ENCODE measurements at places on chromosomes 1 and 21.

GRCh38 chr1:147717051-147717705 lies 43.2 kb downstream of the GJA5 start:
- no peak for DNase-seq

DNA sequence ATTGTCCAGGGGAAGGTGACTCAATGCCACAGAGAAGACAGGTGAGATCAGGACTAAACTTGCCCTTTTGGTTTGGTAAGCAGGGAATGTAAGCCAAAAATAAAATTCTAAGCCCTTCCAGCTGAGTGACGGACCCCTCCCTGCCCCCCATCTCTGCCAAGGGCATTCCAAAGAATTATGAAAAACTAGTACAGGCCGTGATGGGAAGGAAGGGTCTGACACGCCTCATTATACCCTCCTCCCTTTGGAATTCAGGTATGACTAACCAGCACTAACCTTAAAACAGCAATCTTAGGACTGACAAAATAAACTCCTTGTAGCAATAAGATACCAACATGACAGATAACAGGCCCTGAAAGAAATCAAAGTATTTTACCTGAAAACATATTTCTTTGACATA lies 99.6 kb downstream of the GABPA start:
- no peak for DNase-seq

DNA sequence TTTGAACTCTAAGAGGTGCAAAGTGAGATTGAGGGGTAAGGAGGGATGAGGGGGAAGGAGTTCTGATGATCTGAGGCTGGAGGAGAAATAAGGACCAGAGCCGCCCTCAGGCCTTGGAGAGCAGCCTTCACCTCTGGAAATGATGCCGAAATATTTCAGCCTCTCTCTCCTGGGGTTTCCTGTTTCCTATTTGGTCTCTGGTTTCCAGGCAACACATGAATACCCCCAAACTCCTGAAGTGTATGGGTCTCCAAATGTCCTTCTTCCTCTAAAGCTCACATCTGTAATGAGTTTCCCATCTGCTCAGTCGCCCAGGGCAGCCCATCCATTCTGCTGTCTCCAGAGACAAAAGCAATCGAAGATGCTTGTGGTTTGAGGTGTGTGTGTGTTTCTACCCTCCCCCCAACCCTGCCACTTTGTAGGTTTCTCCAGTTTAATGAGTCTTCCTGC lies 52.0 kb upstream of the FAM20B start:
- DNase-seq: no peak

GRCh38 chr1:22491995-22492715 lies 40.5 kb downstream of the ZBTB40 start:
- no peak for DNase-seq

DNA sequence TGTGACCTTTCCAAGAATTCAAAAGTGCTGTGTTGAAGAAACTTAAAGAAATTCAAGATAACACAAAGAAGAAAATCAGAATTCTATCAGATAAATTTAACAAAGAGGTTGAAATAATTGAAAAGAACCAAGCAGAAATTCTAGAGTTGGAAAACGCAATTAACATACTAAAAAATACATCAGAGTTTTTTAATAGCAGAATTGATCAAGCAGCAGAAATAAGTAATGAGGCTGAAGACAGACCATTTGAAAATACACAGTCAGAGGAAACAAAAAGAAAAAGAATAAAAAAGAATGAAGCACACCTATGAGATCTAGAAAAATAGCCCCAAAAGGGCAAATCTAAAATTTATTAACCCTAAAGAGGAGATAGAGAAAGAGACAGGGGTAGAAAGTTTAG lies 218.1 kb upstream of the KAZN start:
- no peak for DNase-seq

- no peak for DNase-seq
These were observed 351.1 kb downstream of the CAMTA1 start for GRCh38 chr1:7136166-7136953.

DNA sequence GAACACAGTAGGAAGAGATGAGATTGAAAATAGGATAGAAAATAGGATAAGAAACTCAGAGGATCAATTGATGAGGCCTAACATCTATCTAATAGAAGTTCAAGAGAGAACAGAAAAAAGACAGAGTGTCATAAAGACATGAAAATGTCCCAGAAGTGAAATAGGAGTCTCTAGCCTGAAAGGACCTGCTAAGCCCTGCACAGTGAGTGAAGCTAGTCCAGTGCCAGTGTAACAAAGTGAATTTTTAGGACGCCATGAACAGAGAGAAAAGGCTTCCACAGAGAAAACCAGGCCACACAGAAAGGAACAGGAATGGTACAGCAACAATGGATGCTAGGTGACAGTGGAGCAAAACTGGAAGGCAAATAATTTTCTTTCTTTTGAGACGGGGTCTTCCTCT lies 20.3 kb upstream of the LSS start:
- no peak for DNase-seq

DNA sequence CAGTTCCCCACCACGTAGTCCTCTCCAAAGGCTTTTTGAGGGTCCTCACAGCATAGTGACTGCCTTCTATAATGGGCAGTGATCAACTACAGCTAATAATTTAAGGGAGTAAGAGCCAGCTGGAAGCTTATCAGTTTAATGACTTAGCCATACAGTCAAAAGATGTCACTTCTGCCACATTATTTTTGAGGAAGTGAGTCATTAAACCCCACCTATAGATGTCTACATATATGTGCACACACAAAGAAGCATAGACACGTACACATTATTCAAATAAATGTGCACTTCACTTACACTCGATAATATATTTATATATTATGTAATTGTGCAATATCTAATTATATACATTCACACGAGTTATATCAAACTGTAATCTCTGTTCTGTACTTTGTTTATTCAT lies 1704.7 kb downstream of the KCNT2 start:
- DNase-seq: no peak

DNA sequence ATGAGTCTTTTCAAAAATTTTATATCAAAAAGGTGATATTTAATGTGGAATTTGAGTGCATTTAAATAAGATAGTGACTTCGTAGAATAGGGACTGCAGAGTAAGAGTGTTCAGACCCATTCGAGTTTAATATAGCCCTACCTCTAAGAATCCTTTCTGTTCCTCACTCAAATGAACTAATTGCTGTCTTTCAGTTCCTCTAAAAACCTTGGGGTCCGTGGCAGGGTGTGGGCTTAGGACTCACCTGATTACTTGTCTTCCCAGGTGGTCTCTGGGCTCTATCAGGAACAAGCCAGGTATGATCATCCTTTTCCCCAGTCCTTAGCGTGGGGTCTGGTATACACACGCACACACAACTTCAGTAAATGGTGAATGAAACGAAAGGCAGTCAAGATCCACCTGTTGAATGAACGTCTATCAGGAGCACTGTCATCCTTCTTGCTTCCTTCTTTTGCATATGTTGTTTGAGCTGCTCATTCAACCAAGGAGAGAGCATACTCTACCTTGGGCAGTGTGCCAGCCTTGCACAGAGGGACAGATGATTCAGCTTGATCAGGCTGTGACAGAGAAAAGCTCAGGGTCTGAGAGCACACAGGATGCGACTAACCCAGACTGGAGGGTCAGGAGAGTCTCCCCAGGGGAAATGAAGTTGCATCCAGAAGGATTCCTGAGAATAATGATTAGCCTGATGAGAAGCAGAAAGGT lies 1.2 kb upstream of the RNF11 start:
- DNase-seq: no peak

GRCh38 chr1:178451529-178451928 lies 45.2 kb downstream of the CLEC20A start:
- DNase-seq: no peak

GRCh38 chr1:203362720-203363025 lies 11.8 kb upstream of the FMOD start:
- no peak for DNase-seq

- no peak for DNase-seq
These were observed 246.3 kb downstream of the HHIPL2 start for GRCh38 chr1:222301652-222302051.

DNA sequence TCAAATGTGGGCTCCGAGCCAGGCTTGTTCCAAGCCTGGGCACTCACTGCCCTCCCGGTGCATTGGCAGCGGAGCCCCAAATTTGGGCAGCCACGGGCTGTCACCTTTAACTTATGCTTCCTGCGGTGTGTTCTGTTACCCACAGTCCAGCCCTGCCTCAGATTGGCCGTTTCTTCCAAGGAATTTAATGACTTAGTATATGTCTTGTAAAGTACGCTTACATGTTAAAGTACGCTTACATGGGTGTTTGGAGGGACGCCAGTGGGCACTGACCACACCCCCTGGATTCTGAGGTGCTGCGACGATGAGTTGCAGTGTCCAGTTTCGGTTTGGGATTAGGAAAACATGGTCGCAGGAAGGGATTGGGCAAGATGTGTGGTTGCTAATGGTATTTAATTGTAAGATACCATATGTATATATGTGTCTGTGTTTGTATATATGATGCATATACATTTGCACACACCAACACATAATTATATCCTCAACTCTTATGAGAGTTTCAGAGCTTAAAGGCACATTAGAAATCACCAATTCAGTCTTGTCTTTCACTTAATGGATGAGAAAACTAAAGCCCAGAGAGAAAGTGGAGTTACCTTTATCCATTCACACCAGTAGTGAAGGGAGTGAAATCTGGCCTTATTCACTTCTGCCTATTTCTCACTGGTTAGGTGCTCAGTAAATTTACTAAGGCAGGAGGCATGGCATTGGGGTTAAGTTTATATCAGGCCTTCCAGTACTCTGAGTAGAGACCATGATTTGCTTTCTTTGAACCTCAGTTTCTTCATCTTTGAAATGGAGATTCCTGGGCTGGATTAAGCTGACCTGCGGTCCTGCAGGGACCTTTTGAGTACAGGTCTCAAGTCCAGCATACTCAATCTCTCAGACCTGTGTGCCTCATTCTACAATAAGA lies 1.0 kb downstream of the SMYD2 start:
- no peak for DNase-seq

GRCh38 chr1:169588112-169588511 lies 1.8 kb upstream of the F5 start:
- no peak for DNase-seq

- no peak for DNase-seq
These were observed 166.5 kb downstream of the RRAGC start for GRCh38 chr1:38693031-38693430.

DNA sequence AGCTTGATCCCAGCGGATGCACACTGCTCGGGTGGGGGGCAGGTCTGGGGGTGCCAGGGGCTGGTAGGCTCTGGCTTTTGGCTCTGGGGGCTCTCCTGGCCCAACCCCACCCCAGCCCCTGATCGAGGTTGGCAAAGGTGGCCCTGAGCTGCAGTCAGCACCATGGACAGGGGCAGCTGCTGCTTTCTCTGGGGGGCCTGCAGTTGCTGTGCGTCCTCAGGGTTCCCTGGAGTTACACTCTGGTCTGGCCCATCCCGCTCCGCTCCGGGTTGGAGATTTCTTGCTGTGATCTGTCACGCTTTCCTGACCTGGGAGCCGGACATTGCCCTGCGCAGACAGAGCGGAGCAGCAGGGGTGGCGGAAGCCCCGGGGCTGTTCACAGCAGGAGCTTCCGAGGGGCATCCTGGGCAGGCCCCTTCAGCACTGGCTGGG lies 8.0 kb upstream of the PLCH2 start:
- no peak for DNase-seq

DNA sequence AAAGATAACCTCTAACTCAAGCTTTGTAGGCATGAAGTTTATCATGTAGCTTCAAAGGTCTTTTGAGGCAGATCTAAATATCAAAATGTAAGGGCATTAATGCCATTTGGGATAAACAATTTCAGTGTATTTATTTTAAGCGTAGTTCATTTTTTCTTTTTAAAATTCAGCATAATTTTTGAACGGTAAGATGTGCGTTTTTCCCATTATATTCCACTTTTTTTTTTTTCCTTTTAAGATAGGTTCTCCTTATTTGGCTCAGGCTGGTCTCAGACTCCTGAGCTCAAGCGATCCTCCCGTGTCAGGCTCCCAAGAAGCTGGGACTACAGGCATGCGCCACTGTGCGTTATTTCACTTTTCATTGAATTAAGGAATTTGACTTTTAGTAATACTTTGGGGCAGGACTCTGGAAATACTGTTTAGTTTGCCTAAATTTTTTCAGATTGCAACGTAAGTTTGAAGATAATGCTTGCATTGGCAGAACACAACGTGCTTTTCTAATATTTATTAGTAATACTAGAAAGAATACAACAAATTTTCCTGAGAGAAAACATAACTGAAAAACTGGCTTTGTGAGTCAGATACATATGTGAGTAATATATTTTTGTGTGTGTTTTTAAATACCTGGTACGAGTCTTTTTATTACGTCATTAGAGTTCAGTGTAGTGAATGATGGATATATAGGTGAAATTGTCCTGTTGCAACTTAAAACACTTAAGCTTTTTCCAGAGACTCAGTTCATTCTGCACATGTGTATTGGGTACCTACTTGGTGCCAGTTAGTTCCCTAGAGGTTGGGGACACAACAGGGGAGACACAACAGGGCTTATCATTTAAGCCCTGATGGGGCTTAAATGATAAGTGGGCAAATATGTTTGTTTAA lies 2.2 kb downstream of the RALGPS2 start:
- no peak for DNase-seq

- no peak for DNase-seq
These were observed 170.0 kb downstream of the LTN1 start for GRCh38 chr21:28822486-28823335.

DNA sequence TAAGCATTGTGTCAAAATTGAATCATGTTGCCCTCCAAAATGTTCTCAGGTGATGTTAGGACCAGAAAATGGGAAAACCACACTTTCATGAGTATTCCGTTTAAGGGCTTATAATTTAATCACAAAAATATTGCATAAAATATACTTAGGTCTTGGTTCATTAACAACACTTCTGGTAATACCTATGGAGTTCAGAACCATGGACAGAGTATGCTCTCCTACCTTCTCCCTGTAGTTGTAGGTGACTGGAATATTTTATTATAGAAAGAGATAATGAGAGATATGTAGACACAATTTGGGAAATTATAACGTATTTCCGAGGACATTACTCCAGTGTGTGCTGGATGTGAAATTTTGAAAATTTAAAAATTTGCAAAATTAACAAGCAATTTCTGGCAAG lies 232.5 kb downstream of the NCAM2 start:
- DNase-seq: no peak

DNA sequence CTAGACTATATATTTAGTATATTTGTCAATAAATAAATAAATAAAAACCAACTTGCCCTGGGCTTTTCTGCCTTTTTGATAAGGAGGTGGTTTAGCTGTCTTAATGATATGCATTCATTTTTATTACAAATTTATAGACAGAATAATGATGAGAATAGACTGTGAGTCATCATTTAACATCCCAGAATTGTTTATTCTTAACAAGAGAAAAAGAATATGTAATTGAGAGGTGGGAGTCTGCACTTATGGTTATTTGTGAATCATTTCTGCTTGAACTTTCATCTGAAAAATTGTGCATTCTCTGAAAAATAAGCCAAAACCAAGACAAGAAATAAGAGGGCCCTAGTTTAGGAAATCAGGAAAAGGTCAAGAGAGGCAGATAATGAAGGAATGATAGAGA lies 326.2 kb downstream of the COL11A1 start:
- DNase-seq: no peak

DNA sequence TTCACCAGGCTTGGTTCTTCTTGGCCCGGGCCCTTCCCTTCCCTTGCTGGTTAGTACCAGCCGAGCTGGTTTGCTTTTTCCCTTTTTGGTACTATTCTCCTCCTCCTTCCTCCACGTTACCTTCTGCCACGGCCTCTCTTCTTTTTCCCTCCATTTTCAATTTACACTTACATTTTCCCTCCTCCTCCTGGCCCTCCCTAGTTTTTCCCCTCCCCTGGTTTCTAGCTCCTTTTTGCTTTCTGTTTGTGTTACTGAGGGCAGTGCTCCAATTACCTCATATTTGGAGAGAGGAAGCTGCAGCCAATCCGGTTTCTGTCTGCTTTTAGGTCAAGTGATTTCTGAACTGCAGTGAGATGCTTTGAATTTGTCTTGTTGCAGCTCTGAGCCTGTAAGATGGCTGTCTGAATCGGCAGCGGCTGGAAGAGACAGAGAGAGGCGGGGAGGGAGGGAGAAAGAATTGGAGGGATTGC lies 63.7 kb downstream of the MACF1 start:
- DNase-seq: no peak

Measured in stimulated activated naive CD4-positive, alpha-beta T cell (primary cell).